ENCODE measurements at places on chromosomes 7 and 10.

GRCh38 chr7:96418581-96418980, 96.7 kb upstream of the SLC25A13 start:
- DNase-seq = no peak

DNA sequence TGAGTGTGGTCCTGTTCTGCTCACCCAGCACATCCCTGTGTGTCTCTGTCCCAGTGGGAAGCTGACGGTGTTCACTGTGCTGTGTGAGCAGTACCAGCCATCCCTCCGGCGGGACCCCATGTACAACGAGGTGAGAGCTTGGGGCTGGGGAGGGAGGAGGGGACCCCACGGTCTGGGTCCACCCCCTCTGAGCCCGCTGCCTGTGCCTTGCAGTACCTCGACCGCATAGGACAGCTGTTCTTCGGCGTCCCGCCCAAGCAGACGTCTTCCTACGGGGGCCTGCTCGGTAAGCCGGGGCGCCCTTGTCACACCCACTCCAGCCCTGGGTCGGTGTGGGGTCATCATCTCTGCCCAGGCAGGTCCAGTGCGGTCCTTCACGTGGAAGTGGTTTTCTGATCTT, 17.3 kb downstream of the GET4 start:
- DNase-seq = no peak

GRCh38 chr7:32047075-32047474, 23.1 kb downstream of the PDE1C start:
- no peak for DNase-seq

DNA sequence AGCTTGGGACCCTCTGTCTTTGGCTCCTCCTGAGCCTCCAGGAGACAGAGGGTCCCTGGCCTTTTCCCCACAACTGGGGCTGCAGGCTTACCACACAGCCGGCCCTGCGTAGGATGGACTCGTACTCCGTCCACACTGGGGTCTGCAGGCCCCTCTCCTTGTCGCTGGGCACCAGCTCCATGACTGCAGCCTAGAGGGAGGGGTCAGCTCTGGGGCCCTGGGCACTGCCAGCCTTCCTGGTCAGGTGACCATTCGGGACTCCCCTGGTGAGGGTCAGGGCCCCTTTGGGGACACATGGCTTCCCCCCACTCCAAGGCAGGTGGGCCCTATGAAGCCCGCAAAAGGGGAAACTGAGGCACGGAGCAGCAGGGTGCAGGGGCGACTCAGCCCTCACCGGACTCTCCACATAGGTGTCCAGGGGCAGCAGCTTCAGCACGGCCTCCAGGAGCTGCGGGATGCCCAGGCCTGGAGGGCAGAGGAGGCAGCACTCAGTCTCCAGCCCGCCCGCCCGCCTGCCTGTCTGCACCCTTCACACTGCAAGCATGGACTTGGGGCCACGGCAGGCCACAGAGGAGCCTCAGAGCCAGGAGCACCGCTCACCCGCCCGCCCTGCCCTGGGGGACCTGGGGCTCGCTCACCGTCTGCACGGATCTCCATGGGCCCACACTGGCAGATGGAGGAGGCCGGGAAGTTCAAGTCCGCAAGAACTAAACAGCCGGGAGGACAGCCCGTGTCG, 1.1 kb downstream of the FUOM start:
- peak; percentile 37 for DNase-seq

GRCh38 chr10:88114368-88114767, 250.9 kb downstream of the PTEN start:
- no peak for DNase-seq

- DNase-seq = no peak
Measured at GRCh38 chr10:27068217-27068891, 31.9 kb downstream of the ANKRD26 start.

DNA sequence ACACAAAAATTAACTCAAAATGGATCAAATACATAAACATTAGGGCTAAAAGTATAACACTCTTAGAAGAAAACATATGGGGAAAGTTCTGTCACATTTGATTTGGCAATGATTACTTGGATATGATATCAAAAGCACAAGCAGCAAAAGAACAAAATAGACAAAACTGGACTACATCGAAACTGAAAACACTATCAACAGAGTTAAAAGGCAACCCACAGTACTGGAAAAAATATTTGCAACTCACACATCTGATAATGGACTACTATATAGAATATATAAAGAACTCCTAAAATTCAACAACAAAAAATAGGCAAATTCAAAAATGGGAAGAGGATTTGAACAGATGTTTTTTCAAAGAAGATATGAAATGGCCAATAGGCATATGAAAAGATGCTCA, 51.0 kb downstream of the COA1 start:
- no peak for DNase-seq

- peak; percentile 63 for DNase-seq
Measured at GRCh38 chr7:65509368-65510186, 135.9 kb downstream of the ZNF92 start.

DNA sequence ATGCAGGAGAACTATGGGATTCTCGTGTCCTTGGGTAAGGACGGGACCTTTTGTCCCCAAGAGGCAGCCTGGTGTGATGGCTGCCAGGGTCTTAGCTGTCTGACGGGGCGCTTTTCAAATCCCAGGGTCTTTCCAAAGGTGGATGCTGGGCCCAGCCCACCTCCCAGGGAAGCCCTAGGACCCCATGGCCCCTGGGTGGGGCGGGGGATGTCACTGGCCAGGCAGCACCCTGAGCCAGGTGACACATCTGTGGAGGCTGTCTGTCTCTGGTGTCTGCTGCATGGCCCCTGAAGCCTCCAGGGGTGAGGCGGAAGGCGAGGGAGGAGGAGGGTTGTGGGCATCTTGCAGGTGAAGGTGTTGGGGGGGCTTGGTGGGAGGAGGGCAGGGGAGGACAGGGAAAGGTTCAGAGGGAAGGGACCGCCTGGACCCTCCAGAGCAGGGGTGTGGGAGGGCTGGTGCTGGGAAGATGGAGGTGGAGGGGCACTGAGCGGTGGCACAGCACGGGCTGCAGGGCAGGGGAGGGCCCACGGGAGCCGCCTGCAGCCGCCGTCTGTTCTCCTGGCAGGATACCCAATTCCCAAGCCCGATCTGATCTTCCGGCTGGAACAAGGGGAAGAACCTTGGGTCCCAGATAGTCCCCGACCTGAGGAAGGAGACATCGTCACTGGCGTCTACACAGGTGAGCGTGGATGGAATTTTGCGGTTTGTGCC, 7.0 kb downstream of the ZNF316 start:
- DNase-seq = peak; percentile 44

- no peak for DNase-seq
Measured at GRCh38 chr7:36456138-36456537, 66.5 kb downstream of the ANLN start.

DNA sequence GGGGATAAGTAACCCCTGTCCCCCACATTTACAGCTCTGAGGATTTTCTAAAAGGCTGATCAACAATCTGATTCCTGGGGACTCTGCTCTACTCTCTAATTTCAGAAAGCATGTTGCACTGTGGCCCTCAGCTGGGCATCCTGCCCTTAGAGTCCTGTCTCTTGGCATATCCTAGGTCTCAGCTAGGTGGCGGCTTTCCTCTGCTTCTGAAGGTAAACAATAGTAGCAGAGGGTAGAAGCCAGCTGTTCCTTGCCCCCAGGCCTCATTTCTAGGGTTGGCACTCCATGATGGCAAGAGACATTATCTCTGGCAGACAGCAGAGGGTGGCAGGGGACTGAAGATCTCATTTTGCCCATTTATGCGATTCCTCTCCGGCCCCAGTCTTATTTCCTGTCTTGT, 77.0 kb downstream of the ADCYAP1R1 start:
- DNase-seq = no peak

DNA sequence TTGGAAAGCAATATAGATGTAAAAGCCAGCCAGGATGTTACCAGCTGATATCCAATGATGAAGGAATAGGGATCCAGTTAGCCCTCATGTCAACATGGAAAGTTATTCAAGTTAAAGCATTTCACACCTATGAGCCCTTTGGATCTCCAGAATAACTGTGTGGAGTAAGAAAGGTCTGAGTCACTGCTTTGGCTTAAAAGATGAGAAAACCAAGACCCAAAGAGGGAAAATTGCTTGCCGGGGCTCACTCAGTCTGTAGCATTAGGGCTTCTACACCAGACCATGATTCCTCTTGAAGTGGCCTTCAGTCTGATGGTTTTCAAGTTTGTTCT, 12.6 kb downstream of the LSM5 start:
- no peak for DNase-seq

DNA sequence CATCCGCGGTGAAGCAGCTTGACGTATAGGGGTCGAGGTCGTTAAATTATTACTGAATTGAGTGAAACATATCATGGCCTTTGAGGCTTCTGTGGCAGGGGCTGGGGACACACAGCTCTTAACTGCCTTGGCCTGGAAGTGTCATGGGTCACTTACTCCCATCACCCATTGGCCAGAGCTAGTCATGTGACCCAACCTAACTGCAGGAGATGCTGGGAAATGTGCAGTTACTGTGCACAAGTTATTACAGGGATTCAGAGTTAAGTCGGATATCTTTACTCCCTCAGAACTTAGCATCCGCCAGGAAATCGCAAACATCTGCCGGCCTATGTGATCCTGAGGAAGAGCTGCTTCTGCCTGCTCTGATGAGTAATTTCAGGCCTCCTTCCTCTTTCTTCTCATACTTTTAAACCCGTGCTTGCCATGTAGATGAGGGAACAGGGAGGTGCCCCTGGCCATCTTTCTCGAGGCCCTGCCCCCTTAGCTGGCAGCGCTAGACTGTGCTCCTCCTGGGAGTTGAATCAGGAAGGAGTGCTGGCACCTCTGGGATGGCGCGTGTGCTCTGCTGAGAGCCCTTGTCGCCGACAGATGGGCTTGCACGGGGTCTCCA, 203.6 kb downstream of the TCF7L2 start:
- no peak for DNase-seq

DNA sequence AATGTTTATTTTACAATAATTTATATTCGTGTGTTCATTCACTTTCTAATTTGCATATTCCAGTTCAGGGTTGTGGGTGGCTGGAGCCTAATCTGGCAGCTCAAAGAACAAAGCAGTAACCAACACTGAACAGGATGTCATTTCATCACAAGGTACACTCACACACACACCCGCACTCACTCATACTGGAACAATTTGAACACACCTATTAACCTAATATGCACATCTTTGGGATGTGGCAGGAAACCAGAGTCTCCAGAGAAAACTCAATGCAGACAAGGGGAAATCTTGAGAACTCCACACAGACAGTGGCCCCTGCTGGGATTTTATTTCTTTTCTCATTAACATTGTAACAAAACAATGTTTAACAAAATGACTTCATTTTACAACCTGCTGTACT, 97.4 kb downstream of the TWIST1 start:
- DNase-seq = no peak

GRCh38 chr10:15252396-15252795, 83.9 kb upstream of the NMT2 start:
- DNase-seq = no peak

- DNase-seq = no peak
Measured at GRCh38 chr10:57790703-57791102, 477.0 kb downstream of the IPMK start.

DNA sequence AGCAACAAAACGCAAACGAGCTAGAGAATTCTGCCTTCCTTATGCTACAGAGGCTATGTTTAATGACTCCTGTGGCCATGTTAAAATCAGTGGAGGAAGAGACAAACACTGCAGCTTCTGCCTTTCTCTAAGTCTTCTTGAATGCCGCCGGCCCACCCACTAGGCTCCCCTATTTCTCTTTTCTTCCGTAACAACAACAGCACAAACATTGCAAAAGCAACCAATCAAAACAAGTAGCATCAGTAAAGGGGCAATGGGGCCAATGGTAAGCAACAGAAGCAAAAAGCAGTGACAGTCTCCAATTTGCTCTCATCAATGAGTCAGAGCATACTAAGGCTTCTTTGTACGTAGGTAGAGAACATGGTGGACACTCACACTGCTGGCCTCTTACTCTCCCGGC, 26.8 kb downstream of the DNAJC1 start:
- DNase-seq = no peak

Data from Right ventricle myocardium inferior (tissue), 1 donor.